ENCODE measurements at places on chromosomes 12 and 14.

DNA sequence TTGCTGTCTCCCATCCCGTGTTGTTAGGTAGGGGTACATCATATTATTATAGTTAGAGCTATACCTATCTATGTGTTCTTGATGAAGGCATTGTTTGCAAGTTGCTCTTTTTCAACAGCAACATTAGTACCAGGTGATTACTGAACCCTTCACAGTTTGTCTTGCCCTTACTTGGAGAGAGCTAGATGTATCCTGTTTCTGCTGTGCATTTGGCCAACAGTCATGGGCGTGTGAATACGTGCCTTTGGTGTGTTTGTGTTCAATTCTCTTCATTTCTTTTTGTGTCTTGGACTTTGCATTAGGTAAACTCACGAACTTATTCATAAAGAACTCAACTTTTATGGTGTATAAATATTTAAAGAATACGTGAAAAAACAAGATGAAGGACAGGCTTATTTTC, 14.3 kb downstream of the ARF6 start:
- no peak for DNase-seq

GRCh38 chr14:65723348-65723747, 310.8 kb downstream of the FUT8 start:
- DNase-seq = no peak

GRCh38 chr12:49413796-49414195, 46.5 kb downstream of the SPATS2 start:
- no peak for DNase-seq

DNA sequence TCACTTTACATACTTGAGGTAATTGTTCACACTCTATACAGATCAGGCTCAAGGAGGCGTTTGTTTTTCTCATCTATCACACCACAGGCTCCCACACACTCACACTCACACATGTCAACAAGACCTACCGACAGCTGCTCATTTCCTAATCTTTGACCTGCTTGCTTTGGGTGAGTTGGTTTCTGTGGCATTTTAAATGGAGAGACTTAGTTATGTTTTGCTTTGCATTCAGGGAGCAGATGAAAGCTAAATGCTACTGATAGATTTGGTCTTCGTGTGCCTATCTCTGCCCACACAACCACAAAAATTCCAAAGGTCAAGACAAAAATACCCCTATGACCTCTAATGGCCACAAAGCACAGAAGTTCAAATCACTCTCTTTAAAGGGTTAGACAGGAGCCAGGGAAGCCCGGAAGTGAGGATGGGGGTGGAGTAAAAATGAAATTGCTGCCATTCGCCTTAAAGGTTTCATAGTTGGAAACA, 203.5 kb upstream of the G2E3 start:
- peak; percentile 94 for DNase-seq

GRCh38 chr12:100656856-100657255, 83.4 kb downstream of the GAS2L3 start:
- no peak for DNase-seq

GRCh38 chr12:58034712-58035111, 93.3 kb downstream of the ATP23 start:
- no peak for DNase-seq

- DNase-seq = peak; percentile 54
Measured at GRCh38 chr12:466039-466438, 6.3 kb downstream of the B4GALNT3 start.

DNA sequence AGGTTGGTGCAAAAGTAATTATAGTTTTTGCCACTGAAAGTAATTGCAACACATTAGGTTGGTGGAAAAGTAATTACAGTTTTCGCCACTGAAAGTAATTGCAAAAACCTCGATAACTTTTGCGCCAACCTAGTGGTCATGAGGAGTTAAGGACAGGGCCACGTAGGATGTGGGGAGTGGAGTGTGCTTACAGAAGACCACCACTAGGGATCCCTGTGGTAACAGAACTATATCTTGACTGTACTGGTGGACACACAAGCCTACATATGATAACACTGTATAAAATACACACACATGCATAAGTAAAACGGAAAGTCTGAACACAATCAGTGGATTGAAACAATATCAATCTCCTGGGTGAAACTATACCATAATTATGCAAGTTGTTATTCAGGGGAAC, 187.4 kb upstream of the ABCD2 start:
- DNase-seq = no peak

DNA sequence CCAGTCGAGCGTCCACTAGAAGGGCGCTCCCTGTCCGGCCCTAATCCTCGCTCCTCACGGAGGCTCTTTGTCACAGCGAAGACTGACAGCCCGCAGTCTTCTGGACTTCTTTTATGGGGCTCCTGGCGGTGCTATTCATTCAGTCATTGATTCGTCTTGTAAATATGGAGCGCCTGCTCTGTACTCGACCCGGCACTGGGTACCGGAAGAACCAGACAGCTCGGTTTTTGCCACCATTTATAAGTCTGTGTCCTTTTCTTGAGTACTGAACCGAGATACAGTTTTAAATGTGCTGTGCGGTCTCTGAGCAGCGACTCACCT, 570 bp downstream of the DMAC2L start:
- no peak for DNase-seq

- no peak for DNase-seq
Measured at GRCh38 chr12:111271674-111272418, 97.0 kb downstream of the PHETA1 start.

GRCh38 chr12:132129007-132129406, 15.1 kb downstream of the DDX51 start:
- no peak for DNase-seq

GRCh38 chr12:673849-674248, 10.6 kb upstream of the NINJ2 start:
- no peak for DNase-seq
